KBM-7 (cell line): ENCODE measurements at places on chromosomes 2 and 18.

- no peak for DNase-seq
Measured at GRCh38 chr2:10935953-10936942, 24.5 kb downstream of the KCNF1 start.

DNA sequence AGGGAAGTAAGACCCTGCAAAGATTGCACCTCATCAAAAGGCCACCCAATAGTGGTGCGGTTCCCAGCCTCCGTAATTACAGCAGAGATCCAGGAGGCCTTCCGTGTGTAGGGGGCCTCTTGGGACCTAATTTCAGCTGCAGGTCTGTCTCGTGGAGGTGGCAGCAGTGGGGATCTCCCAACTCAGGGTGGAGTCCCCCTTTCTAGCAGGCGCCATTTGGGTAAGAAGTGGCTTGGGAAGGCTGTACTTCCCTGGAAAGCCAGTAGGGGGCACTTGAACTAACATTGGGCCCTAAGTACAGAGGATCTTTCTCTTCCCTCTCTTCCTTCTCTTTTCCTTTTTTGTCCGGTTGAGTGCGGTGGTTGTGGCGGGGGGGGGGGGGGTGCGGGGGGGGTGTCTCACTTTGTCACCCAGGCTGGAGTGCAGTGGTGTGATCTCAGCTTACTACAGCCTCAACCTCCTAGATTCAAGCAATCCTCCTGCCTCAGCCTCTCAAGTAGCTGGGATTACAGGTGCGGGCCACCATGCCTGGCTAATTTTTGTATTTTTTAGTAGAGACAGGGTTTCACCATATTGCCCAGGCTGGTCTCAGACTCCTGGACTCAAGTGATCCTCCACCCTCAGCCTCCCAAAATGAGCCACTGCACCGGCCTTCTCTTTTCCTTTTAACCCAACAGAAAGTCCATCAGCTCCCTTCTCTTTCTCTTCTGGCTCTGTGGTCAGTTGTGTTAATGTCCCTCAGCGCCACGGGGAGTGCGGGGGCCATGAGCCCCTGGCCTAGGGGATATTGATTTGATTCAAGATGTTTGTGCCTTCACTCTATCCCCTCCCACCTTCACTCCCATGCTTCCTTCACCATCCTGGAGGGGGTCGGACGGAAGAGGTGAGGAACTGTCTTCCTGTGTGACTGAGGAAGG is 32.0 kb downstream of the CENPO start:
- peak; percentile 48 for DNase-seq

DNA sequence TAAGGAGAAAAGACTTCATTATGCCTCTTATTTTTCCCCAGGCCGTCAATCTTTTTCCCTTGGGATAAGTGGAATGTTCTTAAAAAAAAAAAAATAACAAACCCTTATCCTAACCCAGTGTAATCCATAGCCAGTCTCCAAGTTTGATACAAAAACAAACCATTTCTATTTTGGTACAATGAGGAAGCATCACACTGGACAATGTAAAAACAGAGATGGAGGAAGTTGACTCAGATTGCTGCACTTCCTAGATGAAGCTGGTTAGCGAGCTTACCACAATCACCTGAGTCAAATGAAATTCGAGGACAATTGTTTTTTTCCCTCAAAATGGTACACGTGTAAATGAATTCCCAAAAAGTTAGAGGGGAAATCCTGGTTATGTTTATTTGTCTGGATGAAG is 259.7 kb downstream of the TCF4 start:
- DNase-seq = peak; percentile 32

- DNase-seq = no peak
Measured at GRCh38 chr2:154392256-154392655, 306.2 kb upstream of the KCNJ3 start.
